ENCODE measurements at places on chromosomes 2 and 18.

GRCh38 chr2:10064932-10065772, 15.1 kb downstream of the CYS1 start:
- no peak for DNase-seq

DNA sequence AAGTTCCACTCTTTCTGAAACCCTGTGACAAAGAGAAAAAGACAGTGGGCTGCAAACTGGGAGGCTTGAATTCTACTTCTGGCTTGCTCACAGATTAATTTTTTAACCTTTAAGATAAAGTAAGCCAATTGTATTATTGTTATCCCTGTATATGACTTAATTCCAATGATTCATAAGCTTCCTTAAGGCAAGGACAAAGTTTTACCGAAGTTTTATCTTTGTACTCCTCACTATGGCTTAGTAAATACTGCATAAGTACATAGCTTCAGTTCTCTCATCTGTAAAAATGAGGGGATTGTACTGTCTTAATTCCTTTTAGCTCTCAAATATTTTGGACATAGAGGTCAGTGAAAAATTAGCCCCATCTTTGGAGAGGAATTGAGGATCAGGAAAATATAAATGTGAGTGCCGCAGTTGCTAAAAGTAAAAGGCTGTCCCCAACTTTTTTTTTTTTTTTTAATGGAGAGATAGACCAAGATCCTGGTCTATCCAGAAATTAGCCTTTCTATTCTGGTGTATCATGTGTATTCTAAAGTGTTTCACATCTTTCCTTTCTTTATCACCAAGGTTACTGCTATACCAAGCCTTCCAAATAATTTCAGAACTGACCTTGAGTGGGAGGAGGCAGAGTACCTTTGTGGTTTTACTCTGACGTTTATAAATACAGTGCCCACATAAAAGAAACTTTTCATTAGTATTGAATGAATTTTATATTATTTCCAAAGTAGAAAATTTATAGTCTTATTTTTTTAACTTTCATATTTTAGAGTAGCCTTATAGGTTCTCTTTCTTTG, 13.3 kb downstream of the RELCH start:
- DNase-seq = no peak

DNA sequence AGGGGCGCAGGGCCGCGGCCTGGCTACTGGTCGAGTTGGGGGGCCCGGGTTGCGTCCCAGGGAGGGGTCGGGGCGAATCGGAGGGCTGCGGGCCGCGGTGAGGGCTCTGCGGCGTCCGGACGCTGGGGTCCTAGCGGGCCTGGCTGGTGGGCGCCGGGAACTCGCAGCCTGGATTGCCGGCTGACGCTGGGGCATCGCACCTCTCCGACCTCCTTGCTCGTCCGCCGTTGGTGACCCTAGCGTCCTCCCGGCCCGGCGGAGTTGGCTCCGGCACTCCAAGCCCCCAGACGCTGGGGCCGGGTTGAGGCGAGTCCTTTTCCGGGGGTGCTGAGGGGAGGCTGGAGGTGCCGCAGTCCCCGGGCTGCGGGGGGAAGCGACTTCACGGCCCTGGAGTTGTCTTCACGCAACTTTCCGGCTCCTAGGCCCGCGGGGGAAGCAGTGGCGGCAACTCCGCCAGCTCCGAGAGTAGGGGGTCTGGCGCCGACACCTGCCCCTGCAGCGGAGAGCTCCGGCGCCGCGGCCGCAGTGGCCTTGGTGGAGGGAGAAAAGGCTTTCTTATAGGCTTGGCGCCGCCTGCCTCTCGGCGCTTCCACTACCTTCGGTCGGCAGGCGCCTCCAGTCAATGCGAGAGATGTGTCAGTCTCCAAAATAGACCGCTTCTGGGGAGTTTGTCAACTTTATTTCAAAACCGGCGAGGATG, 70.3 kb downstream of the HAUS1 start:
- DNase-seq = peak; percentile 71

DNA sequence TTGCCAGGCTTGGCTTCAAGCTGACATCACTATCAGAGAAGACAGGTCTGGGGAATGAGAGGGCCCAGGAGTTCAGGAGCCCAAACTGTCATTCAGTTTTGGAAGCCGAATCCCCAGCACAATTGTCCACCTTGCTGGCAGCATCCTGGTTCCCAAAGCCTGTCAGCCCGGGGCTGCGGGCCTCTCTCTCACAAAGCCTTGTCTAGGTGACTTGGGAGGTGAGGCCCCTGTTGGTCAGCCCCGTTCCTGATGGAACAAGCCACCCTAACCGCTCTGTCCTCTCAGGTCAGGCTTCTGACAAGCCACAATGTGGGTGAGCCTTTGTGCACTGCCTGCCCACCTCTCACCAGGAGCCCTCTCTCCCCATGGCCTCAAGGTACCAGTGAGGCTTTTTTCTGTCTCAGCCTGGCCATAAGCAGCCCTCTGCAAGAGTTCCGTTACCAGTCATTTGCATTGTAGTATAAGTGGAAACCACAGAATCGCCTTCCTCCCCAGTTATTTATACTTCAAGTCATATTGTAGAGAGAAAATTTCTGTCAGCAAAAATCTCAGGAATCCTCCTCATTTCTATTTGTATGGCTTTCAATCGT, 100.6 kb downstream of the MSH2 start:
- DNase-seq = no peak

DNA sequence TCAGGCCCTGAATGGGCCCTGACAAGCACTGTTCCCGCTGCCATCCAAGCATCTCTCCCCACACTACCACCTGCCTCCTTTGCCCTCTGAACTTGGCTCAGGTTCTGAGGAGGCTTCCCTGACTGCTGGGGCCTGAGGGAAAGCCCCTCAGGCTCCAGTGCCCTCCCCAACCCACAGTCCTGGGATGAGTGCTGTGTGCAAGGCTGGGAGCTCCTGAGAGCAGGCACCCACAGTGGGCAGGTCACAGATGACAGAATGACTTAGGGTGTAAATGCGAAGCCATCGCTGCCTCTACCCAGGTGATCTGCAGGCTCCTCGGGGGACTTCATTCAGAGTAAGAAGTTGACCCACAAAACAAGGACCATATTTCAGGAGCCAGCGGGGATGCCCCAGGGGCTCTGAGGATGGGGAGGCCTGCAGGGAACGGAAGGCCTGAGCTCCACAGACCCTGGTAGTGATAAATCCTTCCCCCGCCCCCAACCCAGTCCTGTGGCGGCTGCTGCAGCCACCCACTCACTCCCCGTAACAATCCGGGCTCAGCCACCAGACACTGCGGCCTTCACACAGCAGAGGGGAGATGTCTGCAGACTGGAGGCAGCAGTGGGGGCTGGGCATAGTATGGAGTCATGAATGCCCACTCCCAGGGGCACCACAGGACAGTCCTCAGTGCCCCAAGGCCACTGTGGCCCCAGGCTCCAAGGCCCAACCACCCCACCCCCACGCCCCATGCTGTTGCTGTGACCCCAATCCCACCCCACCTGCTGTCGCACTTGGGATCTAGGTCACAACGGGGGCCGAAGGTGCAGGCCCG, 8.9 kb downstream of the BIN1 start:
- no peak for DNase-seq

- no peak for DNase-seq
Measured at GRCh38 chr2:98952966-98953365, 16.9 kb upstream of the CRACDL start.

- DNase-seq = no peak
Measured at GRCh38 chr2:233225230-233226068, 26.0 kb upstream of the ATG16L1 start.

GRCh38 chr18:26489191-26489590, 59.2 kb downstream of the KCTD1 start:
- DNase-seq = no peak

DNA sequence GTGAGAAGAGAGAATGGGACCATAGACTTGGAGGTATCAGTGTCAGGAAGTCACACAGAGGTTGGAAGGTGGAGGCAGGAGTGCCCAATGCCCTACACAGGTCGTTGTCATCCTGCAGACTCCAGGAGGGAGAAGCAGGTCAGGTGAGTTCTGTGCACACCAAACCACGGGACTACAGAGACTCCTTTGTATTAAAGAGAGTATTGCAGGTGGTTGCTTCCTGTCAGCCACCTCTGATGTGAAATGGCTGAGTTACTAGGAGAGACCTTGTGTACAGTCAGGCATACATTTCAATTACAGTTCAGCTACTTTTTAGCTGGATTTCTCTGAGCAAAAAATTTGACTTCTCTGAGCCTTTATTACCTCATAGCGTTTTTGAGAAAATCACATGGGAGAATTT, 51.6 kb downstream of the SPP2 start:
- DNase-seq = no peak

DNA sequence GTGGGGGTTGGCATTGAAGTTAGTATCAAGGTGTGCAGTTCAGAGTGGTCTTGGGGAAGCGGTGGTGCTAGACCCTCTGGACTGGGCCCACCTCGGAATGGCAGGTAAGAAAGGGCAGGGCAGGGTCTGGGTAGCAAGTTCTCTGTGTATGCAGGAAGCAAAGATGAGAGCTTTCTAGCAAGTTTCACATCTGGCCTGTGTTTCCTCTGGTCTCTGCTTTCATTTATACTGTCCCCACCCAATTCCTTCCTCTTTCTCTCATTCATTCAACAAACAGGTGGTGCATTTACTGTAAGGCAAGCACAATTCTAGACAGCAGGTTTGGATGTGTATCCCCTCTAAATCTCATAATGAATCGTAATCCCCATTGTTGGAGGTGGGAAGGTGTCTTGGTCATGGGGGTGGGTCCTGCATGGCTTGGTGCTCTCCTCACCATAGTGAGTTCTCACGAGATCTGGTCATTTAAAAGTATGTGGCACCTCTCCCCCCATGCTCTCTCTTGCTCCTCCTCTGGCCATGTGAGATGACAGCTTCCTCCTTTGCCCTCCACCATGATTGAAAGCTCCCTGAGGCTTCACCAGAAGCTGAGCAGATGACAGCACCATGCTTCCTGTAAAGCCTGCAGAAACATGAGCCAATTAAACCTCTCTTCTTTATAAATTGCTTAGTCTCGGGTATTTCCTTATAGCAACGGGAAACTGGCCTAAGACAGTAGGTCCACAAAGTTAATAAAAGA, 51.8 kb downstream of the PKDCC start:
- no peak for DNase-seq

DNA sequence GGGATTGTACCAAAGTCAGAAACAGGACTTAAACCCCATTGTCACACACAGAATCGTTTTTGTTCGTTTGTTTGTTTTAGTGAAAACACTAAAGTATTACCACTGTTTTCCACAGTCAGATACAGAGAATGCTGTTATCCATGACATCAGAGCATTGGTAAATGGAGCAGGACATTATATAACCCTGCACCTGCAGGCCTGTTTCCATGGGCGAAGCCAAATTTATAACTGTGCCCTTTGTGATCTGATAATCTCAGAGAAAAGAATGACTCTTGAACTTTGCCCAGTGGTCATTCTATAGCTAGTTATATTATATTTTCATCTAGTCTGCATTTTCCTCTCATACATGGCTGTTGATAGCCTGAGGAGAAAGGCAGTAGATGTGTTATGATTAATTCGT, 217.6 kb downstream of the TMEM182 start:
- DNase-seq = no peak

GRCh38 chr2:45919160-45919650, 267.7 kb downstream of the PRKCE start:
- DNase-seq = peak; percentile 41

GRCh38 chr18:25335062-25335461, 16.9 kb downstream of the ZNF521 start:
- no peak for DNase-seq

DNA sequence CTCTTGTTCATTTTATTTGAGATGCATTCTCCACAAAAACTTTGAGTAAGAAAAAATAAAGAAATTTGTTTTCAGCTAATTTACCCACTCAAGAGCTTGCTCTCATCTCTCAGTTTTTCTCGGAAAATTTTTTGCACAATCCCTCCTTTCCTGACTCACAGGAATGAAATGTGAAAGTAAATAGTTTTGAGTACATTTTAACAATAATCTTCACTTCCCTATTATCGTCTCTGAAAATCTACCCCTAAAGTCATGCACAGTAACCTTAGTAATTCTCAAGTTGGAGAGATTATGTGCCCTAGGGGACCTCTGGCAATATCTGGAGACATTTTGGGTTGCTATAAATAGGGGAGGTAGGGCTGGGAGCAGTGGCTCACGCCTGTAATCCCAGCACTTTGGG, 2.6 kb downstream of the CYB5A start:
- no peak for DNase-seq

GRCh38 chr18:68568364-68569155, 146.3 kb downstream of the TMX3 start:
- DNase-seq = no peak

DNA sequence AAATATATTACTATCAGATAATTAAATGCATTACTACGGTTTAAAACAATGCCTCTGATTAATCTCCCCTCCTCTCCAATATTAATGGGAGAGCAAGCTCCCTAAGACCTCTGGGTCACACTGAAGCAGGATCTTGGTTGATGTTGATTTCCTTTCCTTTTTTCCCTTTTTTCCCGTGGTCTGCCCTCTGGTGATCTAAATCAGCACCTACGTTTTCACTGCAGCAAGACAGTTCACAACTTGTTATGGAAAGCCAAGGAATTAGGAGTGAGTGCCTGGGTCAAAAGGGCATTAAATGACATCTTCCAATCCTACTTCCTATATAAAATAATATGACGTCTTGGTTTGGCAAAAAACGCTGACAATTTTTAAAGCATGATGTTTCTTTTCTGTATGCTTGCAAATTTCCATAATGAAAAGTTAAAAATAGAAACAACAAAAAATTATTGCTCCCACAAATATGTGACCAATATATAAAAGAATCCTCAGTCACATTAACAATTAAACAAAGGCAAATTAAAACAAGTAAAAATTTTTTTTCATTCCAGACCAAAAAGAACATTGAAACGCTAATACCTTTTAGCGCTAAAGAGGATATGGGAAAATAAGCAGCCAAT, 7.9 kb upstream of the CFAP36 start:
- DNase-seq = no peak

GRCh38 chr2:37798315-37799005, 126.6 kb upstream of the RMDN2 start:
- no peak for DNase-seq

- DNase-seq = peak; percentile 76
Measured at GRCh38 chr2:179264368-179265081, at the start of gene SESTD1. Gene SESTD1 (minus strand): TSS chr2:179264832. CDS start chr2:179191841, 72,991 bp downstream.

GRCh38 chr2:235011929-235012631, 60.3 kb downstream of the SH3BP4 start:
- no peak for DNase-seq

GRCh38 chr18:21739604-21740537, 721 bp upstream of the MIB1 start:
- no peak for DNase-seq

- DNase-seq = peak; percentile 62
Measured at GRCh38 chr2:109128616-109129355, at the start of gene SH3RF3. Gene SH3RF3 (plus strand): TSS chr2:109129205.

DNA sequence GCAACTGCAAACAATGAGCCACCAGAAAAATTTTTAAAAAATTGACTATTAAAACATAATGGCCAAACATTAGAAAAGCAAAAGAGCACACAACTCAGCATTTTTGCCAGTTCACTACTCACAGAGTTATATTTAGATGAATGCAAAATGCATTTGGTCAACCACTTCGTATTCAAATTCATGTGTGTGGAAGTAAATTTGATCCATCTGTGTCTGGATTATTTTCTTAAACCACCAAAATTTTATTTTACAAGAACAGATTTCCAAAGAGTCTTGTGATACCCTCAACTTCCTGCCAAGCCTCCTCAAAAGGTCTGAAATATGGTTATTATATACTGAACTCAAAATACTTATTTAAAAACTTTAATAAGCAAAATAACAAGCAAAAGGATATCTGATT, 57.4 kb downstream of the PPP1R1C start:
- DNase-seq = no peak

GRCh38 chr18:2199060-2199459, 372.2 kb downstream of the METTL4 start:
- DNase-seq = no peak

- no peak for DNase-seq
Measured at GRCh38 chr2:85175369-85176299, 42.4 kb downstream of the TCF7L1 start.
